ENCODE measurements at places on chromosomes 4 and X. TPM values are rescaled to one million over a fixed set of nuclear protein-coding genes. Genes with fewer than 3 reads are reported as not detected.

Gene TMPRSS11A
- total RNA-seq = not detected

Gene SLC38A5
- 0.50 TPM for total RNA-seq

Gene PDE6B
- 2.1 TPM for total RNA-seq

Gene GAGE12J
- not detected for total RNA-seq

Gene MCF2
- total RNA-seq = 0.27 TPM

Gene GAGE12F
- total RNA-seq = not detected

Gene CHIC2
- 6.7 TPM for total RNA-seq

Measured in left ventricle myocardium superior (tissue), 1 donor.